ENCODE measurements at places on chromosomes 7 and 10.

- DNase-seq, result no peak
These were observed 11.9 kb downstream of the ZNF804B start for GRCh38 chr7:88771417-88771816.

GRCh38 chr7:128207609-128208008 lies 33.5 kb upstream of the LEP start:
- no peak for DNase-seq

DNA sequence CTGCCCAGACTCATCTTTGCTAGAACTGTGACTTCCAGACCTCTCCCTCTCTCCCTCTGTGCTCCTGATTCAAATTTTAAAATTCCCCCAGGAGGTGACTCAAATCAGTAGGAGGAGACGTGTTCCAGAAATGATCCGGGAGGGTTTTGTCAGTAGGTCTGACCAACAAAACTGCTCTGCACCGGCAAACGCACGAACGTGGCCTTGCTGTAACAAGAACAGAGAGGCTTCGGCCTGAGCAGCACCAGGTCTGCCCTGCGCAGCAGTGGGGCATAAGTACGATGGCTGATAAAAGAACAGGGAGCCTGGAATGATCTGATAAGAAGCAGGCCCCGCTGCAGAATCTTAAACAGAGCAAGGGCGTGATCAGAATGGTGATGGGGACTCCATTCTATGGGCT lies 152.7 kb upstream of the AUTS2 start:
- no peak for DNase-seq

- DNase-seq, result no peak
These were observed 65.9 kb downstream of the CLIP2 start for GRCh38 chr7:74355091-74355490.

DNA sequence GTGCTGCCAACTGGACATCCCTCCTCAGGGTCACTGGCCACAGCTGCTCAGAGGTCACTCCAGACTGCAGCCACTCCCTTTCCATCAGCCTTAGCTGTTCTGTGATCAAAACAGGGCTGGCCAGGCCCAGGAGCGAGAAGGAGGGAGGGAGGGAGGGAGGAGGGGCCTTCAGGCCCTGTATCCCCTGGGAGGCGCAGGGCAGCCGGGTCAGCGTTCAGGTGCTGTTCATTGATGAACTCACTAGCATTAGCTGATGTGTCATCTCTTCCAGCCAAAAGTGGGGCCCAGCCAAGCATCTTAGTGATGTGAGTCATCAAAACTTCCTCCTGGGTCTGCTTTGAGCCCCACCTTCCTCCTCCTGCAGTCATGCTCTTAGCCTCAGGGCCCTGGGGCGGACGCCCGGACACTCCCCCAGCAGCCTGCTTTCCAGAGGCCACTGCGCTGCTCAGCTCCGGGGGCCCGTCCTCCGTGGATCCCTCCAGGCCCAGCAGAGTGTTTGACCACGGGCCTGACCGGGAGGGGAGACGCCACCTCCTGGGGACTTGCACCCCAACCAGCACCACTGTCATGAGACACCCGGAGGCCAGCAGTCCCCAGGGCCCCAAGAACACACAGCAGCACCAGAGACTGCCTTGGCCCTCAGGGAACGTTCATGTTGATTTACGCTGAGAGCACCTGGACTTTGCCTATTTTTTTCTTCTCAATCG lies 149.2 kb downstream of the PRKAG2 start:
- DNase-seq, result no peak

GRCh38 chr7:27215356-27215755 lies 15.5 kb upstream of the HOXA13 start:
- DNase-seq, result no peak

GRCh38 chr7:126780993-126781392 lies 471.7 kb downstream of the GRM8 start:
- DNase-seq, result no peak

DNA sequence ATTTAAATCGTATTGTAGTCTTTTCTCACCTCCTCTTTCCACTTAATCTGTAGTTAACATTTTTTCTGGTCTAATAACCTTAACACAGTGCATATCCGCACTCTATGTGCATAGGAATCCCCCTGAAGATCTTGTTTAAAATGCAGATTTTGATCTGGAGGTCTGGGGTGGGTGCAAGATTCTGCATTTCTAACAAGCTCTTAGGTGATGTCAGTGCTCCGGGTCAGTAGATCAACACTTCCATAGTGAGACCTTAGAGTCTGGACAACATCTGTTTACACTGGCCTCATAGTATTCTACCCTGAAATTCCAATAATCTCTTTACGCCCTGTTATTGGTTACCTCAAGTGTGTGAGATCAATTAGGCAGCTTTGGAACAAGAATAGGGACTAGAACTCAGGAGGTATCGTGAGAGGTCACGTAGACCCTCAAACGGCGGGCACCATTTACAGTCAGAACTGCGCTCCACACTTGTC lies 434 bp upstream of the PLEKHA8 start:
- DNase-seq, result no peak

DNA sequence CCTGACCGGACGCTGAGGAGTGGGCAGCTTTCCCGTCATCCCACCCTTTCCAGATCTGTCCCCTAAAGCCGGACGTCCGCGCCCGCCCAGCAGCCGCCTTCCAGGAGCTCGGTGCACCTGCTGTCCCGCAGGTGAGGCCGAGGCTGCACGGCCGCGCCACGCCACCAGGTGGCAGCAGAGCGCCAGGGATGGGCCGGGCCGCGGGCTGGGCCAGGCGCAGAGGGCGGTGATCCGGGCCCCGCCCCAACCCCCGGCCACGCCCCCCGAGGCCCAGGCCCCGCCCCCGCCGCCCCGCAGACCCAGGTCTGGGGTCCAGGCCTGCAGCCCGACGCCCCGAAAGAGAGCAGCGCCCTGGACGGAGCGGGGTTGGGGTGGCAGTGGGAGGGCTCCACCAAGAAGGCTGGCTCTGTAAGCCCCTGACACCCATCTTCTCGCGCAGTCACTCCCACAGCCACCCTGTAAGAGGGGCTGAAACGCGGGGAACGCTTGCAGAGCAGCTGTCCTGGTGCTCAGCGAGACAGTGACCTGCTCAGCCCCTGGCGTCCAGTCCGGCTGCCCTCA lies 32.2 kb downstream of the FOXL3 start:
- DNase-seq, result peak; percentile 91

DNA sequence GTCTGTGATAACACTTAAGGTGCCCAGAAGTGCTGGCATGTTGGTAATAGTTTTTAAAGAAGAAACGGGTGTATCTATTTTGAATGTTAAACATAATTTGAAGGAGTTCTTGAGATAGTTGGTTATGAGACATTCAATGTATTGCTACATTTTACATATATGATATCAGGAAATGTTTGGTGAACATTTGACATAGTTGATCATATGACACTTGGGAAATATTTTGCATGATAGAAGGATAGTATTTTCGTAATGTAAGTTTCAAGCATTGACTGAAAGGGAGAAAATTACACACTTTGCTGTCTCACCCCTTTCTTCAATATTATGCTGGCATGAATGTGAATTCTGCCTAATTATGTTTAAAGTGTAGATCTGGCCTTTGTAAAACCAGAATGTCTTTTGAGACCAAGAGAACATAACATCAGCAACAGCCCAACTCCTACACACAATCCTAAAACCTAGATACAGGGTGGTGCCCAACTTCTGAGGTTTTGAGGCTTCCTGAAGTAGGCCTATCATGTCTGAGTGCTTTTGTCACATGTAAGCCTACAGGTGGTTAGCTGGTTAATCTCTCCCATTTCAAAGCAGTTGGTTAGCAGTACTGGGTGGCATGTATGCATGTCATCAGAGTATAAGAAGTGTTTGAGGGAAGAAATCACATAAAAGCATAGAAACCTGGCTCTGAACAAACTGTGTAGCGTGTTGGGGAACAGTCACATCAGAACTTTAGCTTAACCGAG lies 2.1 kb downstream of the ADD3 start:
- no peak for DNase-seq

DNA sequence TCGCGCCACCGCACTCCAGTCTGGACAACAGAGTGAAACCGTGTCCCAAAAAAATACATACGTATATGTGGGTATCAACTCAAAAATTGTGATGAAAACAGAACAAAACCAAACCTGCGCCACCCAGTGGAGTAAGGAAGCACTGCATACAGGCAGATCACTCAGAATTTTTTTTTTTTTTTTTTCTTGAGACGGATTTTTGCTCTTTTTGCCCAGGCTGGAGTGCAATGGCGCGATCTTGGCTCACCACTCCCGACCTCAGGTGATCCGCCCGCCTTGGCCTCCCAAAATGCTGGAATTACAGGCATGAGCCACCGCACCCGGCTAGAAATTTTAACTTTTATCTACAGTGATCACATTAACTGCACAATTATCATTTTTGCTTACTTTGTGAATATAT lies 9.1 kb upstream of the TMEM236 start:
- no peak for DNase-seq

- DNase-seq, result no peak
These were observed 96.4 kb upstream of the MDFIC start for GRCh38 chr7:114825423-114825951.

- DNase-seq, result no peak
These were observed 131.4 kb upstream of the ODAD2 start for GRCh38 chr10:28130267-28130666.

- no peak for DNase-seq
These were observed 188.2 kb downstream of the SKIDA1 start for GRCh38 chr10:21337171-21337792.

- DNase-seq, result no peak
These were observed 15.4 kb downstream of the IFIT3 start for GRCh38 chr10:89343089-89343767.

GRCh38 chr7:72025381-72025960 lies 386.7 kb downstream of the CALN1 start:
- DNase-seq, result no peak

- no peak for DNase-seq
These were observed 38.5 kb downstream of the GRID1 start for GRCh38 chr10:86327954-86328725.

DNA sequence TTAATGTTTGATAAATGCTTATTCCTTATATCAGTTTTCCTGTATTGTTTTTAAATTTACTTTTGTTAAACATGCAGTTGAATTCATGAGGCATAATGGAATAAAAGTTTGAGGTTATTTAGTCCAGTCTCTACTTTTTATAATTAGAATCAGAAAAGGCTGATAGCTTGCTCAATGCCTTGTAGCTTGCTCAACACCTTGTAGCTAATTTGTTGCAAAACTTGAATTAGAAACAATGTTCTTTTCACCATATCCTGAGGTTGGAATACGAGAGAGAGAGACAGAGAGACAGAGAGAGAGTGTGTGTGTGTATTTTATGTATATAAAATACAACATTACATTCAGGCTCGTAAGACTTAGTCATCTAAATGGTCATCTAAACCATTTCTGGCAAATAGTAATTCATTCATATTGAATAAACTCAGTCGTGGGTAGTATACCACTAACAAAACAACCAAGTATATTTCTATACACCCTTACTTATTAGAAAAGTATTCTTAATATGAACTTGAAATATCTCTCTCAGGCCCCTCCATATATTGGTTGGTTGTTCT lies 243.5 kb downstream of the ADK start:
- no peak for DNase-seq

GRCh38 chr7:140677496-140677895 lies 4.8 kb downstream of the ADCK2 start:
- no peak for DNase-seq

- no peak for DNase-seq
These were observed 61.8 kb upstream of the SP4 start for GRCh38 chr7:21365866-21366624.

GRCh38 chr10:132879408-132880127 lies 62.8 kb downstream of the CFAP46 start:
- no peak for DNase-seq

GRCh38 chr10:93346108-93346507 lies 136.0 kb downstream of the MYOF start:
- DNase-seq, result no peak

Data from GM19239 (cell line).